Esophagus muscularis mucosa (tissue), 4 donors: ENCODE measurements at places on chromosomes 1 and 21. TPM values are rescaled to one million over a fixed set of nuclear protein-coding genes. Genes with fewer than 3 reads are reported as not detected.

GRCh38 chr1:36513676-36514473 is 31.2 kb upstream of the CSF3R start:
- DNase-seq = no peak

DNA sequence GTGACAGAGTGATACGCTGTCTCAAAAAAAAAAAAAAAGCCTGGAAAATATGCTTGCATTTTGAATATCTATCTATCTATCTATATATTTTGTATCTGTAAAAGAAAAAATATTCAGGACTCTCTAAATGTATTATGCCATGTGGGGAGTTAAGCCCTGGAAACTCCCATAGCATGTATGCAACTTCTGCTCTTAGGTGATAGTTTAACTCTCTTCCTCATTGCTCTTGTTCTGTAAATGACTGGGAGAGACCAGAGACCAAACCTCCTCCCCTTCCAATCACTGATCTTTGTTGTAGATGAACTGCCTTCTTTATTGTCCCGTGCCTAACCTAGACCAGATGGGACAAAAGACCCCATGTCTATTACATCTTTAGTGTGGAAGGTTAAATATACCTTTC is 37.6 kb upstream of the CAMTA1 start:
- DNase-seq = no peak

GRCh38 chr1:37841652-37842051 is 17.7 kb downstream of the MTF1 start:
- DNase-seq = no peak

DNA sequence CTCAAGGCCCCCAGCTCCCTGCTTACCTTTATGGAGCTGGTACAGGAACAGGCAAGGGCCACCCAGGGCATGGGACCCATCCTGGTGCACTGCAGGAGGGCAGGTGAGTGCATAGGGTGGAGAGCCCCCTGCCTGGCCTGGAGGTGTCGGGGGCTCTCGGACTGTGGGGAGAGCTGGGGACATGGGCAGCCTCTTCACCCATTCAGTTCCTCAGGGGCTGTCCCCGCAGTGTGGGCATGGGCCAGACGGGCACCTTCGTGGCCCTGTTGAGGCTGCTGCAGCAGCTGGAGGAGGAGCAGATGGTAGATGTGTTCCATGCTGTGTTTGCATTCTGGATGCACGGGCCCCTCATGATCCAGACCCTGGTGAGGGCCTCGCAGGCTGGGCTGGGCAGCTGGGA is 7.3 kb upstream of the LGR6 start:
- no peak for DNase-seq

DNA sequence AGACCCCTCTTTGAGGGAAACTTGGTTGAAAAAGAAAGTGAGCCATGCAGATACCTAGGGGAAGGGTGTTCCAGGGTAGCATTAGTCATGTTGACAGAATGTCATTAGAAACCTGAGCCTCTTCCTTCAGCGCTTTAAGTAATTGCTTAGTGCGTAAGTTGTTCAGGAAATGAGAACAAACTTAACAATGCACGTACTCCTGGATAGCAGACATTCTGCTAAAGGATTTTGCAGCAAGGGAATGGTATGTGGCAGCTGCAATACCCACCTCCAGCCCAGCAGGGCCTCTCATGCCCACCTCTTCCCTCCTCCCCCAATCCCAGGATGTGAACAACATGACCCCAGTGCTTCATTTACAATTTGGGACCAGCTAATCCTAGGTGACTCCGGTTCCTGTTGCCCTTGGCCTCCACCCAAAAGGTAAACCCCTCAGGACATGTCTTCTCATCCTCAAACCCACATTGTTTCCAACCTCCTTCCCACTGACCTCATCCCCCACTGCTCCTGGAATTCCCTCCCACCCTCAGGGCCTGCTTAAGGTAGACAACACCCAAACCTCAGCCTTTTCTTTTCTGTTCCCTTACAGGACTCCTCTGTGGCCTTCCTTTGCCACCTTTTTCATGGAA is 98.0 kb upstream of the BCAR3 start:
- no peak for DNase-seq

DNA sequence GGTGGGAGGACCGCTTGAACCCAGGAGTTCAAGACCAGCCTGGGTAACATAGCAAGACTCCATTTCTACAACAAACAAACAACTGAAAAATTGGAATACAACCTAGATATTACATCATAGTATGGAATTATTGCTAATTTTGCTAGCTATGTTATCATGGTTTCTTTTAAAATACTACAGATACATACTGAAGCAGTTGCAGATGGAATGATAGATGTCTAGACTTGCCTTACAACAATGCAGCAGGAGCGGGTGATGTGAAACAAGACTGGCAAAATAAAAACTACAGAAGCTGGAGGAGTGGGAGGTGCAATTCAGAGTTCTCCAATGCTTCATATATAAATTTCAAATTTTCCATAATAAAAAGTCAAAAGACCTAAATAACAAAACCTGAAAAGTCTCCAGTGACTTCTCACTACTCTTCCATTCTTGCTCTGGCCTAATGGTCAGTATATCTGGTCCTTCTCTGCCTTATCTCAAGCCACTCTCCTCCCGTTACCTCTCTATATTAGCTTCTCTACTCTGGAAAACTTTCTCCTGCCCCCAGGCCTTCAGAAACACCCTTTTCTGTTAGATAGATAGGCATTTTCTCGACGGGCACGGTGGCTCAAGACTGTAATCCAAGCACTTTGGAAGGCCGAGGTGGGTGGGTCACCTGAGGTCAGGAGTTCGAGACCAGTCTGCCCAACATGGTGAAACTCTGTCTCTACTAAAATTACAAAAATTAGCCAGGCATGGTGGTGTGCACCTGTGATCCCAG is 28.5 kb upstream of the TMEM200B start:
- DNase-seq = no peak

DNA sequence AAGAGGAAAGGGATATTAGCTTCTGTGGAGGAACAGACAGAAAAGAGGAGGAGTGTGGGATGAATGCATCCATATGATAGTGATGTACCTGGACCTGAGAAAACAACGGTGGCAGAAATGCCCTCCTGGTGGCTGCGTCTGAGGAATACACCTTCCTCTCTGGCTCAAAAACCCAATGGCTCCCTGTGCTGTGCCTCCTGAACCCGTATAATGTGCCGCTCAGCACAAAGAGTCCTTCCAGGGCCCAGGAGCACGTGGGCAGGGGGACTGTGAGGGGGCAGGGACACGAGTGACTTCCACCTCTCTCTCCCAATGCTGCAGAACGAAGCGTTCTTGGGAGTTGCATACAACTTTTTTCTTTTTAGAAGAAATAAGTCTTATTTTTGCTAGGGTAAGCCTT is 31.2 kb downstream of the IRF2BP2 start:
- no peak for DNase-seq

DNA sequence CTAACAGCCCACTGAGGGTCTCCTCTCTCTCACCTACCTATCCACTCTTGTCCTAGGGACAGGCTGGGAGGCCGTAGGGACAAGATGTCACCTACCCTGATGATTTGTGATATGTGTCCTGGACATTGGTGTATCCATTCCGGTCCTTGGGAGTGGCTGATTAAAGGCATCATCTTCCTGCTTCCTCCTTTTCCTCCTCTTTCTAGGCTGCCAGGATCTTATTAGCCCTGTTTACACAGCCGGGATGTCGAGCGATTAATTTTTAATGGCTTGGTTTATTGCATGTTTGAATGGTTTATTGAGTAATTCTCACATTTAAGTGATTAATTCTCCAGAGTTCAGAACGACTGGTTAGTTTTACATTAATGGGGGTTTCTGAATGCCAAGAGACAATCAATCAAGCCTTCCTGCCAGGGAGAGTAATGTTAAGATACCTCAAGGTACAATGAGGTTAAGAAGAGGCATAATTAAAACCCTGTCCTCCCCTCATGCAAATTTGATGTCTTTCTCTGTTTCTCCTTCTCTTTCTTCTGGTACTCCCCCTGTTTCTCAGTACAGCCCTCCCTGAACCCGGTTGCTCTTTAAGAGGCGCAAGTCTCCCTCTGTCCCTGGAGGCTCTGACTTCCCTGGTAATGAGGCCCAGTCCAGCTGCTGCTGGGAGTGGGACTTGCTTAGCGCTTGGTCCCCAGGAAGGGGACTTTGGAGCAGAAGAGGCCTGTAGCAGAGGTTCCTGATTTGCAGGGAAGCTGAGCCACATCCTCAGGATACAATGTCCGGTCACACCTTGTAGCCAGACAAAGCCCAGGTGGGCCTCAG is 50.9 kb downstream of the ACTL8 start:
- DNase-seq = no peak

DNA sequence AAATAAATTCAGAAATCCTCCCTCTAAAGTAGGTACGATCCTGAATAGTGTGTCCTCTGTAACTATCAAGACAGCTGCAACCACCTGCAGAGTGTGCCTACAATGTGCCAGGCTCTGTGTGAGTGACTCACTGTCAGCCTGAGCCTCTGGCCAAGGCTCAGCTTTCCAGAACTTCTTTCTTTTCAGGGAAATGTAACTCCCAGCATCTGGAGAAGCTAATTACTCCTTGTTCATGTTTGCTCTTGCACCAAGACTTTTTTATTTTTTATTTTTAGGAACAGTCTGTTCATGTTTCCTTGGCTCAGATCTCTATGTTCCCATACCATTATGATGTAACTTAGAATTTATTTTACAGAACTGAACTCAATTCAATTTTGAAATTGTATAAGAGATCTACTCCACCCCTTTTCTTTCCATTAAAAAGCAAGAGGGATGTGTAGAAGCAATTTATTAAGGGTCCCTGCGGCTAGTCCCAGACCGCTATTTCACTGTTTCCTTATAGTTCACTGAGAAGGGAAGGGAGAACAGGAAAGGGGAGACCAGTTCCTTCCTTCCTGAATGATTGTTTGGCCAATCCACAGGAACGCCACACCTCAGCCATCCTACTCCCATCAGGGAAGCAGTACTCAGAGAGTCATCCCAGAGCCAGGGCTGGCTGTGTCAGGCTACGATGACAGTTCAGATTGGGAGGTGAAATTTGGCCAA is 112.4 kb upstream of the ZNF648 start:
- no peak for DNase-seq

DNA sequence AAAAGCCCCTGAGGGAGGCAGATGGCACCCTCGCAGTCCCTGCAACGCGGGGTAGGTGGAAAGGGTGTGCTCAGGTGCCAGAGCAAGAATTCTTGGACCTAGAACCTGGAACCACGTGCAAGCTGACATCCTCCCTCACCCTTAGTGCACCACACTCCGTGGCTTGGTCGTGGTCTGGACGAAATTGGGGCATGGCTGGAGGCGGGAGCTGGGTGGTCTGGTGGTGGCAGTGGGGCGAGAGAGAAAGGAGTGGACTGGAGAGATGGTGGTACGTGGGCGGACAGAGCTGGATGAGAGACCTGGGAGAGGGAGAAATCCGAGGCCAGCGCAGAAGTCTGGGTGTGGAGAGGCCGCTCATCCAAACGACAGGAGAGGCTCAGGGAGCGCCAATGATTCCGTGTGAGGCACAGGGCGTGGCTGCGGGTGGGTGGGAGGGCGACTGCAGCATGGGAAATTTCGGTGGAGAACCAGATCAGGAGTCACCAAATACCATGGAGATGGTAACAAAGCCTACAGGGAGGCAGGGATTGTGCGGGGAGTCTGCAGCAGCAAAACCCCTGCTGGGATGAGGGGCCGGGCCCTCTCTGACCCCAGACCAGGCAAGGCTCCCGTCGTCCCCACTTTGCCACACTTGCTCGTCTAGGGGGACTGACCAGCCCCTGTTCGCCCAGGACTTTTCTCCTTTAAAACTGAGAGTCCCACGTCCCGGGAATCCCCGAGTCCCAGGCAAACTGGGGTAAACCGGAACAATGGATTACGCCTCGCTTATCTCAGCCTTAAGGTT is 31.9 kb downstream of the CDCP2 start:
- DNase-seq = no peak

- no peak for DNase-seq
Observed at GRCh38 chr21:21268061-21268471, 269.9 kb downstream of the NCAM2 start.

- DNase-seq = no peak
Observed at GRCh38 chr1:1806890-1807289, 28.6 kb upstream of the NADK start.

VCAM1 gene
- 25.7 TPM for total RNA-seq

KRTAP19-3 gene
- not detected for total RNA-seq

FCRL4 gene
- total RNA-seq = not detected

PKLR gene
- not detected for total RNA-seq

C1orf167 gene
- total RNA-seq = not detected

KCNE1 gene
- 1.8 TPM for total RNA-seq

FGR gene
- total RNA-seq = 13.0 TPM

TMPRSS2 gene
- 0.86 TPM for total RNA-seq
